Ecto neural progenitor cell (in vitro differentiated cells): ENCODE measurements at places on chromosomes 13 and 19.
A peak's percentile ranks its signal among the peaks of the same experiment; 100 is the strongest.

DNA sequence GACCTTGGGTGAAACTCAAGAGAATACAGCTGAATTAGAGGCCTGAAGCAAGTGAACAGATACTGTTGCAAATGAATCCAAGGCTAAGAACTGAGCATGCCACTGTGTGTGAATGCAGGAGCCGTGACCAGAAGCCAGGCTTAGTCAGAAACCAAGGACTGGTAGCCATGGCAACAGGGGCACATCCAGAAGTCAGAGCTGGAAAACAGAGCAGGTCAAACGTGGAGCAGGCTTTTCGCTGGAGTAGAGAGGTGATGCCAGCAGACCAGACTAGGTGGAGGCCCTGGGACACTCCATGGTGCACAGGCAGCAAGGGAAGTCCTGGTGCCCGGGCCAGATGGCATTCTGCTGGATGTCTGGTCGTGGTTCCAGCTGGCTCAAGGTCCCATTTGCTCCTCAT, 564.1 kb downstream of the PCDH9 start:
- peak; percentile 79 for DNase-seq

DNA sequence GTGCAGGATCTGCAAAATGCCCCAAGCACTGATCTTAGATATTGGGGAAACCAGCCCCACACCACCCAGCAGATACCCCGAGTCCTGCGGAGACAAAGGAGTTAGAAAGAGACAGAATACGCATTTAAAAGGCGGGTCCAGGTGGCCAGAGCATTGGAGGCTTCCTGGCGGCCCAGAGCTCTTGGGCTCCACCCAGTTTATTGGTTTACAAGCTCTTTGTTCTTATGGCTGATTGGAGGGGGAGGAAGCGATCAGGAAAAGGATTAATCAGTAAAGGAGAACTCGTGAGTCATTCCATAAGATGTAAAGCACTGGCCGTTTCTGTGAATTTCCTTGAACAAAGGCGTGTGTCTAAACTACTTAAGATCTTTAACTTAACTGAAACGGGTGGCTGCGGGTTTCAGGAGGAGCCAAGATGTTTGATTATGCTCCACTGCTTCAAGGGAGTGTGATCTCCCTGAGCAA, 926 bp downstream of the ZNF587 start:
- DNase-seq: peak; percentile 55

DNA sequence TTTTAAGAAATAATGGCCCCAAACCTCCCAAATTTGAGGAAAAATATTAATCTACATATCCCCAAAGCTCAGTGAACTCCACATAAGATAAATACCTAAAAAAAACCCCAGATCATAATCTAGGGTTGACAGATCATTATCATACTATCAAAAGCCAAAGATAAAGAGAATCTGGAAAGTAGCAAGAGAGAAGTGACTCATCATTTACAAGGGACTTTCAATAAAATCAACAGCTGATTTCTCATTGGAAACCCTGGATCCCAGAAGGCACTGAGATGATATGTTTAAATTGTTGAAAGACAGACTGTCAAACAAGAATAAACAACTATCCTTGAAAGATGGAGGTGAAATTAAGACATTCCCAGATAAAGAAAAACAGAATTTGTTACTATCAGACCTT, 199.3 kb downstream of the KCNRG start:
- DNase-seq: no peak

GRCh38 chr13:38518328-38518727, 168.5 kb upstream of the FREM2 start:
- DNase-seq: no peak

DNA sequence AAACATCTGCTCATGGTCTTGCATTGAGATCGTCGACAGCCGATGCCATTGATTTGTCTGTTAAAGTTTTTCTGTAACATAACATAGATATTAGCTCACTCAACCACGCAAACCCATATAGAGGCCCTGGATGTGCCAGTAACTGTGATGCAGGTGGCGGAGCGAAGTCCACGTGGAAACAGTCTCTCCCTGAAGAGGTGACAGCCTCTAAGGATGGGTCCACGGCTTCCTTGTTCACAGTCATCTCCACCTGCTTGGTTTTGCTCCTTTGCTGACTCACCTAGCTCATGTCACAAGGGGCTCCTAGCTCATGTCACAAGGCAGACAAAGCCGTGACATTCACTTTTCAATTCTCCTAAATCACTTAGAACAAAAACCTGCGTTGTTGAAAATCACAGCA, 42.4 kb upstream of the FARP1 start:
- no peak for DNase-seq

- peak; percentile 45 for DNase-seq
Measured at GRCh38 chr13:113533161-113533840, 42.8 kb upstream of the DCUN1D2 start.
